Activated CD8-positive, alpha-beta memory T cell treated with anti-CD3 and anti-CD28 coated beads, Interleukin-2, amount 50 U/mL, for 48 hours (primary cell): ENCODE measurements at places on chromosomes 7 and 10.

DNA sequence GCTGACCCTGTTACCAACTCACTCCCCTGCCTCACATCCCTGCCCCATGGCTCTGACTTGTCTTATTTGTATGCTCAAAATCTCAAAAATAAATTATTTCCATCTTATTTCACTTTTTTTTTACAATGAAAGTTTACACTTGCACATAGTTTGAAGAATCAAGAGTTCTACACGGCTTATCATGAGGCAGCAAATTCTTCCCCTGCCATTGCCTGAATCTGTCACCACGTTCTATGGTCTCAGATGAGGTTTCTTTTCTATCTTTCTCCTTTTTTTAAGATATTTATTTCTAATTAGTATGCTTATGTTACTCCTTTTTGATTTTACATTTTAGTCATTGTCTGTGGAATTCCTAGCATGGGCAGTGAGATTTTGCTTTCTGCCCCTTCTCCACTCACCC lies 28.4 kb downstream of the ARHGAP22 start:
- DNase-seq = no peak

- DNase-seq = no peak
These were observed 23.9 kb upstream of the ZNF716 start for GRCh38 chr7:57425969-57426628.

DNA sequence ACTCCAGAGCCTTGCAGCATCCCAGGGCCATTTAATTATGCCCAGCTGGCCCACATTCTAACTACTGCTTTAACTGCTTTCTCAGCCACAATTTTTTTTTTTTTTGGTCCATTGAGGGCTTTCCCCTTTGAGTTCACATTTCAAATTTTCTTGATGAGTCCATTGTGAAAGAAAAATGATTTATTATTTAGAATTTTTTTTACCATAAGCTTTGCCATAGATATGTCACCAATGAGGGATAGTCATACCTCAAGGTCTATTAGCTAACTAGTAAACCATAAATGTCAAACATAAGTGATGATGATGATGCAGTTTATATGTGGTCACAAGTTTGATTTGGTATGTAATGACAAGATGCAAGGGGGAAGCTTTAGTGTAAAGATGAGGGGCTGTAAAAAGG lies 282.9 kb downstream of the BICC1 start:
- no peak for DNase-seq

GRCh38 chr10:75838486-75838885 lies 407.1 kb downstream of the LRMDA start:
- no peak for DNase-seq

GRCh38 chr10:131020775-131021174 lies 290.7 kb downstream of the TCERG1L start:
- DNase-seq = no peak

DNA sequence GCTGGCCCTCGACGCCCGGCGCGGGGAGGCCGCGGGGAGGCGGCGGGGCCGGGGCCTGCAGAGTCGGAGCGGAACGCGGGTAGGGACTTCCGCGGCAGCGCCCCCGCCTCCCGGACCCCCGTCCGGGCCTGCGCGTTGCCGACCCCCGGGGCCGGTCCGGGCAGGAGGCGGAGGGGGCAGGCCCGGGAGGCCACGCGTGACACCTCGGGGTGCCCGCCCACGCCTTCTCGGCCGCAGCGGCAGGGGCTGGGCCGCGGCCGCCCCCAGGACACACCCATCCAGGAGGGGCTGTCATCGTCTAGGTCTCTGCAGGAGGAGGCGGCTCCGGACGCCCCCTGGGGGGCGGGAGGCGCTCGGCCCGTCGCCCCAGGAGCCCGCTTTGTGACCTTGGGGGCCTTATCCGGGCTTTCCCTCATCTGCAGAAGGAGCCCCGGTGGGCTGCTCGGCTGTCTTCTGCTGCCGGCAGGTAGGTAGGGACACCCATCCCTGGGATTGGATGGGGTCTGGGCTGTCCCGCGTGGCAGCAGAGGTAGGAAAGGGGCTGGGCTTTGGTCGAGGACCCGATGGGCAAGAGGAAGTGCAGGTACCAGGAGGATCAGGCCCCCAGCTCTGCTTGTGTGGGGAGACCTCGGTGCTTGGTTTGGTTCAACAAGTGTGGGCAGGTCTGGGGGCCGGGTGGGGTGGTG lies 569 bp downstream of the ZNF316 start:
- DNase-seq = peak; percentile 81
